ENCODE measurements at places on chromosomes 4 and X.

DNA sequence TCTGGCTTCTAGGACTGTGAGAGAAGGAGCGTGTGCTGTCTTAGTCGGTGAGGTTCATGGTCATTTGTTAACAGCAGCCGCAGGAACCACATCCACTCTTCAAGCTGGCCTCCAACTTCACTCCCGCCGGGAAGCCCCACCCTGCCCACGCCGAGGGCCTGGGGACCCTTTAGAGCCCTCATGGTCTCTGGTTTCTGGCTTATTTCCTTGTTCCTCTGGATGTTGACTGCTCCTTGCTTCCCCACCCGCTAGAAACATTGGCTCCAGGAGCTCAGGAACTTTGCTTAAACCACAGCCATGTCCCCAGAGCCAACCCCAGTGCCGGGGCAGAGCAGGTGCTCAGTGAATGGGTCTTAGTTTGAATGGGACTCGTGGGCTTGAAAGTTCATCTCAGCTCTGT lies 40.8 kb downstream of the HTRA3 start:
- no peak for DNase-seq

- DNase-seq, result no peak
These were observed 66.5 kb upstream of the PAGE1 start for GRCh38 chrX:49762175-49762720.

DNA sequence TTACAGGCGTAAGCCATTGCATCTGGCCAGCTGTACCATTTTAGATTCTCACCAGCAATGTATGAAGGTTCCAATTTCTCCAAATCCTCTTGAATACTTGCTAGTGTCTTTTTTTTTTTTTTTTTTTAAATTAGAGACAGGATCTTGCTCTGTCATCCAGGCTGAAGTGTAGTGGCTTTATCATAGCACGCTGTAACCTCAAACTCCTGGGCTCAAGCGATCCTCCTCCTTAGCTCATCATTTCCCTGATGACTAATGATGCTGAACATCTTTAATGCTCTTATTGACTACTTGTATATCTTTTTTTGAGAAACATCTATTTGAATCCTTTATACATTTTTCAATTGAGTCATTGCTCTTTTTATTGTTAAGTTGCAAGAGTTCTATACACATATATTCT lies 40.3 kb downstream of the HDAC8 start:
- no peak for DNase-seq

GRCh38 chr4:156795727-156796126 lies 175.9 kb downstream of the PDGFC start:
- DNase-seq, result no peak

GRCh38 chr4:77007358-77008230 lies 58.0 kb downstream of the SEPTIN11 start:
- DNase-seq, result no peak

DNA sequence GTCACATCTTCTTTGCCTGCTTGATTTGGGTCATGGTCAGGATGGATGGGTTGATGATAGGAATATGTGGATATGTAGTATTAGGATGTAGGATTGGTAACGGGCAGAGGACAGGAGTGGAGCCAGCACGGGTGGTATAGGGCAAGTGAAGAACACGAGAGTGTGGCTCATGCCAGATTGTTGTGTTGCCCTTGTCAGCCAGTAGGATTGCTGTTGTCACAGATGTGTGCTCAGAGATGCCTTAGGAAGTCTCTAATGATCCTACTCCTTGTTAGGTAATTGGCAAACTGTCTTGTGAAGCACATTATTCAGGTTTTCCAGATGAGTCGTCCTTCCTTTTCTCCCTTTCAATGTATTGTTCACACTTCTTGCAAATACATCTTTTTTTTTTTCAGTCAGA lies 5.5 kb downstream of the ATP10D start:
- no peak for DNase-seq

DNA sequence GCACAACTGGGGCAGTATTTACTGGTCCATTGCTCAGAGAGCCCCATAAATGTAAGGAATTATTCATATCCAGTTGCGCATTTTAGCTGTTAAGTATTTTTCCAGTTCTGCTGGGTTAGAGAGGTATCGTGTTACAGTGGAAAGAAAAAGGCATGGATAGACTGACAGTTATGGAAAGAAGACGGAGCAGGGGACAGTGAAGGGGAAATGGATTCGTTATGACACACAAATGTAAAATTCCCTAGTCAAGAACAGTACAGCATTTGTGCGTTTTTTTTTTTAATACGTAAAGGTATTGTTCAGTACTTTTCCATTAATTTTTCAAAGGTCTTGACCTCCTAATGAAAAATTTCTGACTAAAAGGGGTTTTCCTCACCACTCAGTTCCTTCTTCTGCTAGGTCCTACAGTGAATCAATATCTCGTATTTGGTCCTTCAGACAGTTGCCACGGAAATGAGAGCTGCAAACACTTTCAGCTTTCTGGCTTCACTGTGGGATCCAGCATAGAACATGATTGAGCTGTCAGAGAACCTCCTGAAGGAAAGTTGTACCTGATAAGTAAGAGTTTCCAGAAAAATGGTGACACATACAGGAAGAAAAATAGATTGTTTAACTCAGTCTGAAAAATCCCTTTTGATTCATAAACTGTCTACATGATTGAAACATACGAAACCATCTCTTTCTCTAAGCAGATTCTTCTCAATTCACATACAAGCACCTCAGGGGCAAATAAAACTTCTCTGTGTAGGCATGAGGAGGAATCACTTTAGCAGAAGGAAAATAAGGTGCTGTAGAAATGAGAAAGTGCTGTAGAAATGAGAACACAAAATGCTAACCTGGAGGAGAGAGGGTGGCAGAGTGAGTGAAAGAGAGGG lies 21.8 kb upstream of the BBS12 start:
- no peak for DNase-seq

DNA sequence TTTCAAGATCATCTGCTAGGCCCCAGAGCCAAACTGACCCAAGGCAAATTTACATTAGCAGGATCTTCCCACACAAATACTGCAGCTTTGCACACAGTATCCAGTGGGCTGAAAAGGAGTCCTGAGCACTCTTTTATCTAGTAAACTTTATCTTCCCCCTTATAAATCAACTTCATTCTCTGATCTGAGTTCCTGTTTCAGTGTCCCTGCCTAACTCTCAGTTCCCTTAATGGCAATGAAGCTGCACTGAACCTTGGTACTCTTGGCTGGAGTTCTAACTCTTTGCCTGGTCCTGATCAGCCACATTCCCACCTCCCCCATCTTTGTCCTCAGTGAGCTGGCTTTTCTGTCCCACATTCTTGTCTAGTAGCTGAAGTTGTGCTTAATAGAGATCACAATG lies 37.4 kb downstream of the EDA2R start:
- no peak for DNase-seq

GRCh38 chr4:123398853-123399626 lies 2.4 kb downstream of the SPRY1 start:
- DNase-seq, result peak; percentile 37

GRCh38 chr4:183988874-183989273 lies 83.8 kb downstream of the STOX2 start:
- no peak for DNase-seq

- DNase-seq, result no peak
These were observed 14.2 kb upstream of the IL3RA start for GRCh38 chrX:1322393-1322792.

DNA sequence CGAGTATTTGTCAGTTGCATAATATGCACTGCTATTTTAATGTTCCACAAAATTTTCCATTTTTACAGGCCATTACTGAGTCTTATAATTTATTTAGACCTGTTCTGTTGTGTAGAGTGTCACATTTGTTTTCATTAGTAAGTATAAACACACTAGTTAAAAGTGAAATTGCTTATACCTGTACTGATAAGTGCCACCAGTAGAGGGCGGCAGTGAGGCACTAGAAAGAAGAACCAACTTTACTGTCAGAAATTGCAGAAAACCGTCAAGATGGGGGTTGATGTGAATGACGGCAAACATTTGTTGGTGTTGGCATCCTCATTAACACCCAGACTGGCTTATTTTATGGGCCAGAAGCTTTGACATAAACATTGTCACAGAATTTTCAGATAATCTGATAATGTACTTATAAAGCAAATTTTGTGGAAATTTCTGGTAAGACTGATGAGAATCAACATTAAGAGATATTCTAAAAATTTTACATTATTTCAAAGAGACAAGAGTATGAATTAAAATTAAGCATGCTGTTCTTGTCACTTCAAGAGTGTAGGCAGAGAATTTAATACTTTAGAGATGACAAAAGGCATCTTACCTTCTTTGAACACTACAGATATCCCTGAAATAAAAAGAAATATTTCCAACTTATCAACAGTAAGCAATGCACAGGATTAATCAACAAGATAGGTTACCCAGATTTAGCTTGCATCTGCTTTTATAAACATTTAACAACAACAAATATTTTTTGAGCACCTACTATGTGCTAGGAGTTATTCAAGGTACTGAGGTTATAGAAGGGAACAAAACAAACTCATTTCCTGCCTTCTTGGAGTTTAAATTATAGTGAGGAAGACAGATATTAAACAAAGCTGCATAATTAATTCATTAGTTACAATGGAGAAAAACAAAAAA lies 24.9 kb downstream of the ALPK1 start:
- DNase-seq, result peak; percentile 82

DNA sequence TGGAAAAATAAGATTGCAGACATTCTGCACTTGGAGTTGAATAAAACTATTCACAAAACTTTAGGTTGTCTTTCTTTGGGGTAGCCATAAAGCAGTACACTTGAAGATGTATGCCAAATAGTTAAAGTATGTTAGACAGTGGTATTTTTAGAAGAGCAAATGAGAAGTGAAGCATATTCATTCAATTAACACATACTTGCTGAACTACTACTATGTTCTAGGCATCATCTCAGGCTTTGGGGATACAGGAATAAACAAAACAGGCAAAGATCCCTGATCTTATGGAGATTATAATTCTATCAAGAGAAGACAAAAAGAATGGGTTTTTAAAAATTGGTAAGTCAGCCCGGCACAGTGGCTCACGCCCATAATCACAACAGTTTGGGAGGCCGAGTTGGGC lies 29.0 kb downstream of the RBMX start:
- no peak for DNase-seq
